Thyroid gland (tissue), 4 donors: ENCODE measurements at places on chromosomes 12 and 14. TPM values are rescaled to one million over a fixed set of nuclear protein-coding genes. Genes with fewer than 3 reads are reported as not detected.

- DNase-seq, result peak; percentile 97
Observed at GRCh38 chr12:118126119-118126757, 9.7 kb upstream of the PEBP1 start.

GRCh38 chr12:8078398-8078797 is 3.7 kb upstream of the NECAP1 start:
- DNase-seq, result no peak

DNA sequence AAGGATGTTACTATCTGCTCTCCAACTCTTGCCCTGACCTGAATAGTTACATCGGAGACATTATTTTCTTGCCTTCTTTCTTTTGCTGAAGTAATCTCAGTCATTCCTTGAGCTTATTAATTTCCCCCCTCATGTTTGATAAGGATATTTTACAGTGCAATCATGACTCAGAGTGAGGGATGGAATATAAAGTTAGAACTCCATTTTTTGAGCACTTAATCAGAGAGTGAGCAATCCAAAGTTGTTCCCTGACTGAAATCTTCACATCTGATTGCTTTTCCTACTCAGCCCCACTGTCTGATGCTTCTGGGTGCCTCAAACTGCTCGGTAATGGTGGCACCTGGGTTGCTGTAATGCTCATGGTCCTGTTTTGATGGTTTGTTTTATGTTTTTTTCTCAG is 142.7 kb upstream of the SEL1L start:
- no peak for DNase-seq

DNA sequence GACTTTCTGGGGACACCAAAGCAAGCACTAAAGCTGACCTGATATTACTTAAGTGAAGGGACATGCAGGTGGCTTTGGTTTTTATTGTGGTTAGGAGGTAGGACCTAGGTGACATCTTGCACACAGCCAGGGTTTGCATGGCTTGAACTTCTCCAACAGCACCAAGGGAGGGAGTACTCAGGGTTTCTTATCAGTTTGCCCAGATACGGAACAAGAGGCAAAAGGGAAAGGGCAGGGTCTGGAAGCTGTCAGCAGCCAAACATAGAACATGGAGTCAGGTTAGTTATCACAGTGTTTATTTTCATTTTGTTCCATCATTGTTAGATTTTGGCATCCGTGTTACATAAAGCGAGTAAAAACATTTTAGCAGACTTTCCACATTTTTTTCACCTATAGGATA is 186.3 kb upstream of the CLEC14A start:
- DNase-seq, result no peak

GRCh38 chr12:20368651-20369304 is 441 bp downstream of the PDE3A start:
- DNase-seq, result peak; percentile 8

GRCh38 chr12:52005903-52006703 is 643 bp upstream of the TAMALIN start:
- no peak for DNase-seq

- DNase-seq, result no peak
Observed at GRCh38 chr12:57153415-57153997, 6.1 kb upstream of the LRP1-AS start.

- DNase-seq, result peak; percentile 4
Observed at GRCh38 chr12:39905152-39905551, 200.7 kb downstream of the SLC2A13 start.

DNA sequence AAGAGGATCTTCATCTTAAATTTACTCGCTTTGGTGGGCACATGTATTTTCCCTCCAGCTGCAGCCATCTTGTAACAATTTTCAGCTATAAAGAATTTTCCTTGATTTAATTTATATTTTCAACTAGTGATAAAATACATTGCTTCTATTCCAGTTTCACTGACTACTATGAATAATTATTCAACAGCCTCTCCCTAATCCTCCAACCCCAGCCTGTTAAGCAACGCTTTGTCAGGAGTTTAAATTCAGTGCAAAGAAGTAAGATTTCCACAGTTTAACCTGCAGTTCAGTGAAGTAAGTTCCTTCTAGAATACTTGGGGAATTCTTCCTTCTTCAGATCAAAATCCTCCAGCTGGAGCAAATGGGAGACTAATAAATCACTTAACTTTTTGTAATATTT is 180.2 kb downstream of the MSRB3 start:
- DNase-seq, result no peak

DNA sequence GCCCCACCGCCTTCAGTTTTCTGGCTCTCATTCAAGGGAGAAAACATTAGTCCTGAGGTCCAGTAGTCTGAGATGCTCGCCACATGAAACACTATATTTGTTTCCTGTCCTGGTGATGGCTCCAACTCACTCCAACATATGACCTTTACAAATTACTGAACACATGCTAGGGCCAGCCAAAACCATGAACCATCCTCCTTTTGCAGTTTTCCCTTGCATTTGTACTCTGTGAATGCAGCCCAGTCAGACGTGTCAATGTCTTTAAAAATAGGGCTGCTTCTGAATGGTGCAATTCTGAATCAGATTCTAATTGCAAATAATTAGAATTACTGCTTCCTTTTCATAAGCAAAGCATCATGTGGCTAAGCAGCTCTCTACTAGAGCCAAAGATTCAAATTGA is 36.0 kb downstream of the ADAMTS20 start:
- DNase-seq, result no peak

Gene OTX2
- total RNA-seq, result not detected

Gene CIDEB
- 4.6 TPM for total RNA-seq

Gene REP15
- 2.0 TPM for total RNA-seq

Gene TAS2R19
- 8.9 TPM for total RNA-seq

Gene NAV3
- 5.7 TPM for total RNA-seq
